ENCODE measurements at places on chromosomes 12 and 14. TPM values are rescaled to one million over a fixed set of nuclear protein-coding genes. Genes with fewer than 3 reads are reported as not detected.

DNA sequence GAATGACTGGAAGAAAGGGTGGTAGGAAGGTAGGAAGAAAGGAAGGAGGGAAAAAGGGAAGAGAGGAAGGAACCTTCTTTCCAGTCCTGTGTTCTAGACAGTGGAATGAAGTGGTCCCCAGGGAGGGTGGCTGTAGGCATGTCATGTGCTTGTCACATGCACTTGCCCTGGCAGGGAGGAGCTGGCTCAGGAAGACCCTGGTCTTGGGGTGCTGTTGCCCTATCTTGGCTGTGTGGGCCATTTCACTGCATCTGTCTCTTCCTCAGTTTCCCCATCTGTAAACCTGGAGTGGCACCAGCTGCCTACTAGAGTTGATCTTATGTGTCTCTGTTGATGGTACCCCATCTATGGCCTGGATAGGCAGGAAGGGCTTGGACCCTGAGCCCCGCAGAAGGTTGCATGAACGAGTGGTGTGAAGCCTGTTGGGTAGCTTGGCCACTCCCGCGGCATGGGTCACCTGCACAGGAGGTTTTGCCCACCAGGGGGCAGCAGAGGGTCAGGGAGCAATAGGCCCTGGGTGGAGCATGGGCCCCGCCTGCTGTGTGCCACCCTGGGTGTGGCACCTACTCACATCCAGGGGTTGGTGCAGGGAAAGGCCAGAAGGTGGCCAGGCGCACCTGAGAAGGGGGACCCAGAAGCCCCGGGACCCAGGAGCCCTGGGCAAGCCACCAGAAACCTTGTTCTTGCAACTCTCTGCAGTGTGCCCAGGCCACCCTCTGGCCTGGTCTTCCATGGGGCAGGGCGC lies 25.1 kb downstream of the MEG3 start:
- no peak for DNase-seq

DNA sequence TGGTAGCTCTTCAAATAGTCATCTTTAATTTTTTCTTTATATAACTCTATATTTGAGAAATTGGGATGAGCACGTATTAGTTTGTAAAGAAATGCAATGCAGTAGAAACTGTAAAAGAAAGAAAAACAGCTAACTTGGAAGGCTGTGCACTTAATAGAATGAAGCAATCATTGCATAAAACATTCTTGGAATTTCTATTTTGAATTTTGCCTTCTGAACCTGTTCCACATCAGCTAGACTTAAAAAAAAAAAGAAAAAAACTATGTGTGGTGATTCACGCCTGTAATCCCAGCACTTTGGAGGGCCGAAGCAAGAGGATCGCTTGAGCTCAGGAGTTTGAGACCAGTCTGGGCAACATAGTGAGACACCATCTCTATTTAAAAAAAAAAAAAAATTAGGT lies 29.4 kb downstream of the SCN8A start:
- no peak for DNase-seq

DNA sequence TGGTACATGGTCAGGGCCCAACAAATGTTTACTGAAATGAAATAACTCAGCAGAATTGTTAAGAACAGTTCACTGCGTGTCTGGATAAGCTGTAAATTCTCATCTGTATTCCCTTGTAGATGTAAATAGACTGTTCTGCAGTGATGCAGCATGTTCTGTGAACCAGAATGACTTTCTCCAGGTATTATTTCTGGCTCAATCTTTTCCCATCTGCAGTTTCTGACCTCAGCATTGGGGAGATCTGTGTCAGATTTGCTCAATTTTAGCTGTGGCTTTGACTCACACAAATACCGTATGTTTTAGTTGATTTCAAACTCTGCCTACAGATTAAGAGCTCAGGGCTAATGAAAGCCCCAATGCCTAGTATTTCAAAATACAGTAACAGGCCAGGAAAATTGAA lies 49.2 kb upstream of the DICER1 start:
- DNase-seq = no peak

GRCh38 chr12:107474639-107475539 lies 210.7 kb upstream of the PWP1 start:
- DNase-seq = no peak

DNA sequence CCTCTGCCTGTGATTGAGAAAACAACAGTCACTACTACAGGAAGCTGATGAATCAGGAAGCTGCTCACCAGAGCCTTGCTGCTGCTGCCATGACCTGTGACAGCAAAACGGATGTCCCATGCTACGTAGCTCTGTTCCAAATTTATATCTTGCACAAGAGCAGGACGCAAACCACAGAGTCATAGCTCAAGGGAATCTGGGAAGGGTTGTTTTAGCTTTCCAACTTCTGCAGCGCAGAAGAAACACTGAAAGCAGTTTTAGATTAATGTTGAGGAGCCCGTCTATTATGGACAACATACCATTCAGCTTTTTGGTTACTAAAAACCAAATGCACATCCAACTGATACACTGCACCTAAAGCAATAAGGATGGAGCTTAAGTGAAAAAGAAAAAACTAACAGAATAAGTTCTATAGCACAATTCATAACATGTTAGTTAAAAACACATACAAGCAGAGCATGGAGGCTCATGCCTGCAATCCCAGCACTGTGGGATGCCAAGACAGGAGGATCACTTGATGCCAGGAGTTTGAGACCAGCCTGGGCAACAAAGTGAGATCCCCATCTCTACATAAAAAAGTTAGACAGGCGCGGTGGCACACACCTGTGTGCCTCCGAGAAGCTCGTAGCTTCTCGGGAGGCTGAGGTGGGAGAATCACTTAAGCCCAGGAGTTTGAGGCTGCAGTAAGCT lies 1.7 kb upstream of the ANKRD33 start:
- DNase-seq = no peak

DNA sequence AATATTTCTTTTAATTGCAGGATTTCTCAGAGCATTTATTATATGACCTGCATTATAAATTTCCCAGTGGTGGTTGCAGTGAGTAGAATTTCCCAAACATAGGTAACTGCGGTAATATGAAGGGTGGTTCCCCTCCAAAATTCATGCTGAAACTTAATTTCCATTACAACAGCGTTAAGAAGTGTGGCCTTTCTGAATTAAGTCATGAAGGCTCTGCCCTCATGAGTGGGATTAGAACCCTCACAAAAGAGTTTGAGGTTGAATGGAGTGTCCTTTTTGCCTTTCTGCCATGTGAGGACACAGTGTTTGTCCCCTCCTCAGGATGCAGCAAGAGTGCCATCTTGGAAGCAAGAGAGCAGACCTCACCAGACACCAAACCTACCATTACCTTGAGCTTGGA lies 233.6 kb downstream of the KTN1 start:
- no peak for DNase-seq

CLEC1B gene
- polyA plus RNA-seq = 0.87 TPM

CABP1 gene
- 5.2 TPM for polyA plus RNA-seq

Measured in left renal cortex interstitium (tissue), 4 donors.